ENCODE measurements at places on chromosomes 11 and 22.

DNA sequence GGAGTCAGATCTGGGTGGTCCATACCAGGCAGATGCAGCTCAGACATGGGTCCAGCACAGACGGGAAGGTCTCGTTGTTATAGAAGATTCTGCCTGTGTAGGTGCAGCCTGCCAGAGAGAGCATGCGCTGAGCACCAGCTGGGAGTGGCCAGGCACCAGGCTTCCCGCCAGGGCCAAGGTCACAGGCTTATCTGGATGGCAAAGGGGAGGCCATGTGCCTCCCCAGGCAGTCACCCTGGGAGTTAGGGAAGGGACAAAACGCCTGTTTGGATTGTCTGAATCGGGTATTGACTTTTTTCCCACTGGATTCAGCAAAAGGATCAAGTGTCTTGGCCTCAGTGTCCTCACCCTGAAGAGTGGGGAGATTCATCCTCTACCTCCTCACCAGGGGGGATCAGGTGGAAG is 26.5 kb downstream of the PGA5 start:
- DNase-seq, result no peak

DNA sequence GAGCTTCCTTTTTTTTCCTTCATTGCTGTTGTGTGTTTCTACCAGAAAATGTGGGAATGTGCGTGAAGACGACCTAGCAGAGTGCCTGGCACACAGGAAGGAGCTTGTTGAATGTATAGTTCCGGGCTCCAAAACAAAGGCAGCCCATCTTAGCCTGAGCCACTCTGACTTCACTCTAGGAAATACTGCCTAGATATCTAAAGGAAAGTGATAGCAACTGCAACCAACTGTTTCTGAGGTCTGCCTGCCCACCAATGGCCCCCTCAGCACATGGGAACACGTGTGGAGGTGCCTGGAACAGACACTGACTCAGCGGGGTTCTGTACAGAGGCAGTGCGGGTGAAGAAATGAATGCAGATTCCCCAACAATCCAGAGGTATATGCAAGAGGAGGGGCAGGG is 14.7 kb upstream of the XBP1 start:
- no peak for DNase-seq

DNA sequence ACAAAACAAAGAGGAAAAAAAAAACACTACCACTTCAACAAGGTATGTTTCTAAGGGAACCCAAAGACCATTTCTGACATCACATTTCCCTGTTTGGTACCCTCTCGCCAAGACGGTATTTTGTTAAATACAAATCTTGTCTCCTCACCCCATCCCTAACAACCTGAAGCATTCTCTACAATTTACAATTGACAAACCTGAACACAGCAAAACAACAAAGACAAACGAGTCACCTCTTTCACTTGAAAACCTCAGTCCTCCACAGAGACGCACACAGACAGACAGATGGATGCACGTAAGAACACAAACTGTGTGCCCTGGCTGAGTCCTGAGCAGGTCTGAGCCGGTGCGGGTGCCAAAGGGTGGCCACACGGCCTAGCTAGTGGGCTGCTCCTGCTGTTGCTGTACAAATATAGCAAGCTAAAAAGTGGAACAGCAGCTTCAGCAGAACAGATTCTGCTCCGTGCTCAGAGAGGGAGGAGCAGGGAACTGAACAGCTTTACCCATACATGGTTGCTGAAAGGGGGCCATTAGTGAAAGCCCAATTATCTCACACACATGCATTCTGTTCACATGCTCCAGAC is 28.5 kb downstream of the CELF1 start:
- DNase-seq, result no peak

- DNase-seq, result no peak
These were observed 5.3 kb downstream of the KCNE3 start for GRCh38 chr11:74462009-74462408.

DNA sequence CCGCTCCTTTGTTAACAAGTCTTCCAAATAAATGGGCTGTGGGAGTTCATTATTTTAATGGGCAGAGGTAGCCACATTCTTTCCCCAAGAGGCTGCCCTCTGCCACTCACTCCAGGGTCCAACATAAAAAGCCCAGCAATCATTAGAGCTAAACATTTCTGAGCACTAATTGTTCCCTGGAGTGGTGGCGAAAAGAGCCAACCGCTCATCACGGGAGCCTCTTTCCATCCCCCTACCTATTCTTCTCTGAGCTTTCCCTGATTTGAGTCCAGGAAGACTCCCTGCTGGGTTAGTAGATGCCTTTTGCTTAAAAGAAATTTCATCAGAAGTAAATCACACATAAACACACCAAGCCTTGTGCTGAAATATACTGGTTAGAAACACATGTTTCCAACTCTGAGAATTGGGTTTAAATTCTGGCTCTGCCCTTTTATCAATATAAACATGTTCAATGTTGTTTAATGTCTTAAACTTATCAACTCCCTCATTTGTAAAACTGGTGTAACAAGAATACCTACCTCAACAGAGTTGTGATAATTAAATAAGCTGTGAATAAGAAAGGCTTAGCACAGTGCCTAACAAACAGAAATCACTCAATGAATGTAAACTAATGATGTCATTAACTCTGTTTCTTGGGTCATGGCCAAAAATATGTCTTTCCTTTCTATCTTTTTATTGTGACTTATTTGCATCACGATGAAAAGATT is at the start of gene OR5A2:
Gene OR5A2 (minus strand): TSS at position 53 of the 707 bp plus-strand sequence. CDS start 3,460 bp downstream, outside the sequence.
- DNase-seq, result no peak

Data from stimulated activated CD8-positive, alpha-beta memory T cell treated with anti-CD3 and anti-CD28 coated beads, Interleukin-2, amount 100 ng/mL, for 1 hour (primary cell).